Immature natural killer cell (primary cell): ENCODE measurements at places on chromosomes 3 and 15. TPM values are rescaled to one million over a fixed set of nuclear protein-coding genes. Genes with fewer than 3 reads are reported as not detected.

Gene SERPINI2
- not detected for polyA plus RNA-seq

Gene CHRNA7
- 0.91 TPM for polyA plus RNA-seq

Gene DLEC1
- 2.4 TPM for polyA plus RNA-seq

Gene AP4E1
- 7.0 TPM for polyA plus RNA-seq

Gene PLA2G4E
- not detected for polyA plus RNA-seq

Gene CRABP1
- polyA plus RNA-seq, result not detected

Gene TRH
- not detected for polyA plus RNA-seq

Gene MUSTN1
- polyA plus RNA-seq, result not detected

Gene SLC7A14
- not detected for polyA plus RNA-seq

Gene CYP8B1
- polyA plus RNA-seq, result not detected

Gene DLL4
- polyA plus RNA-seq, result not detected

DNA sequence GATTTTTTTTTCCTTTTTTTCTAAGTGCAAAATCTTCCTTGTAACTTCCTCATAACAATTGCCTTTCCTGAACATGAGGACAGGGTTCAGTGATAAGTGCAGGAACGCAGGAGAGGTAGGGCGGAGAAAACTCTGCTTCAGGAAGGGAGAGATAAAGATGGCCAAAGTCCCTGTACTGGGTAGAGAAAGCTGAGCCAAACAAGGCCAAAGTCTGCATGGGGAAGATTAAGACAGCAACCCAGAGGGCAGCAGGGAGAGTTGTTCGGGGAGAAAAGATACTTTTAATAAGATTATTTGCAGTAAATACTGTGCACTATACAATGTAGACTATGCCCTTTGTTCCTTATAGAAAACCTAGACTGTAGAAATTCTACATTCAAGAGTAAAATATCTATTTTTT is 55.4 kb upstream of the LRRFIP2 start:
- no peaks in the 10 kb centered on the region for H3K36me3 ChIP-seq
- H3K4me1 ChIP-seq, result peaks cover 21% of the 10 kb centered on the region
- DNase-seq, result no peak
- no peak overlapping the region for H3K4me3 ChIP-seq

DNA sequence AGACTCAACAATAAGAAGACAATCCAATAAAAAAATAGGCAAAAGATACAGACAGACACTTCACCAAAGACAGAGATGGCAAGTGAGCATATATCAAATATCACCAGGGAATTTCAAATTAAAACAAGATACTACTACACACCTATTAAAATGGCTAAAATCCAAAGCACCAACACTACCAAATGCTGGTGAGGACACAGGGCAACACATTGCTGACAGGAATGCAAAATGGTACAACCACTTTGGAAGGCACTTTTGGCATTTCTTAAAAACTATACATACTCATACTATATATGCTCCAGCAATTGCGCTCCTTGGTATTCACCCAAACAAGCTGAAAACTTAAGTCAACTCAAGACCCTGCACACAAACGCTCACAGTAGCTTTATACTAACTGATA is 12.9 kb downstream of the DLG1 start:
- no peak overlapping the region for H3K27ac ChIP-seq
- no peak overlapping the region for H3K4me3 ChIP-seq
- no peaks in the 10 kb centered on the region for H3K4me1 ChIP-seq
- peaks cover 9% of the 10 kb centered on the region for H3K36me3 ChIP-seq
- H3K27me3 ChIP-seq, result no peaks in the 10 kb centered on the region

DNA sequence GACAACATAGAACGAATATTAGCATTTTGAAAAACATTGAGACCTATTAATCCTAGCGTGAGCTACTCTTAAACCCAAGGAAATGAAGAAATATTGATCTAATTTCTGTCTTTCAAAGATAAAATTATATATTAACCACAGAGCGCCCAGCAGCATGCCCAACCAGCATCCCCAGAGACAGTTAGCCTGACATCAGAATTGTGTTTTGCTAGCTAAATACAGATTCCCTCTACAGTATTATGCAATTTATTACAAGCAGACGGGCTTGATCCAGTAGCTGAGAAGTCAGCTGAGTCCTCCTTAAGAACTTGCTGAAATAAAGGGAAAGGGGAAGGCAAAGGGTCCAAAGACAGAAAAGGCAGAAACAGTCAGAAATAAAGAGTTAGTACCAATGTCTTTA is 7.2 kb upstream of the TUSC7 start:
- H3K27me3 ChIP-seq, result no peaks in the 10 kb centered on the region
- H3K27ac ChIP-seq, result no peak overlapping the region
- H3K36me3 ChIP-seq, result no peaks in the 10 kb centered on the region
- no peak overlapping the region for H3K4me3 ChIP-seq
- H3K4me1 ChIP-seq, result no peaks in the 10 kb centered on the region
- DNase-seq, result no peak

DNA sequence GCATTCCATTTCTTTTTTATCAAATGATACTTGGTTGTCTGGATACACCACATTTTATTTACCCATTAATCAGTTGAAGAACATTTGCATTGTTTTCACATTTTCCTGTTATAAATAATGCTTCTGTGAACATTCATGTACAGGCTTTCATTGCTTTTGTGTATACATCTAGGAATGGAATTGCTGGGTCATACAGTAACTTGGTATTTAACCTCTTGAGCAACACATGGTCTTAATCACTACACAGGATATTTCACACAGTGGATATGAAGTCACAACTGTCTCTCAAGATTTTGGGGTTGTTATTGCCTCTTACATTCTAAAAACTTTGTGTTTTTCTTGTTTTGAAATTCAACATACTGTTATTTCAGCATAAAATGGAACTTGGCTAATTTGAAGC is 48.2 kb downstream of the C3orf85 start:
- H3K27ac ChIP-seq, result no peak overlapping the region
- H3K4me3 ChIP-seq, result no peak overlapping the region
- no peaks in the 10 kb centered on the region for H3K4me1 ChIP-seq
- H3K27me3 ChIP-seq, result peaks cover 4% of the 10 kb centered on the region
- DNase-seq, result no peak
- H3K36me3 ChIP-seq, result no peaks in the 10 kb centered on the region

- H3K27ac ChIP-seq, result no peak overlapping the region
- peak; percentile 53 for DNase-seq
- H3K27me3 ChIP-seq, result no peaks in the 10 kb centered on the region
Measured at GRCh38 chr3:32947789-32948238, 3.6 kb upstream of the CCR4 start.

DNA sequence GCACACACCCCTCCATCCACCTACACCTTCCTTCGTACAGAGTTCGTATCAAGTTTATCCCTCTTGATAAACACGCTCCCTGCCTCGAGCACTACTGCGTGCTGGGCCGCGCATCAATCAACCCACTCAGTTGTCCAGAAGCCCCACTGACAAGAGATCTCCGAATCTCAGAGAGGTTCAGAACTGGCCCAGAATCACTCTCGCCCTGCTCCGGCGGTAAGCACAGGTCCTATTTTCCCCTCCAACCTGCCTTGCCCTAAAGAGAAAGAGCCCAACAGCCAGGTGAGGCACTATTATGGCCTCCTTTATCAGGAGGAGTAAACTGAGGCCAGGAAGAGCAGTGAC is 494 bp upstream of the NISCH start:
- H3K27ac ChIP-seq, result peak overlapping the region; percentile 91
- H3K4me3 ChIP-seq, result peak overlapping the region; percentile 92
- peaks cover 8% of the 10 kb centered on the region for H3K27me3 ChIP-seq
- H3K4me1 ChIP-seq, result peaks cover 54% of the 10 kb centered on the region
- H3K36me3 ChIP-seq, result peaks cover 9% of the 10 kb centered on the region

DNA sequence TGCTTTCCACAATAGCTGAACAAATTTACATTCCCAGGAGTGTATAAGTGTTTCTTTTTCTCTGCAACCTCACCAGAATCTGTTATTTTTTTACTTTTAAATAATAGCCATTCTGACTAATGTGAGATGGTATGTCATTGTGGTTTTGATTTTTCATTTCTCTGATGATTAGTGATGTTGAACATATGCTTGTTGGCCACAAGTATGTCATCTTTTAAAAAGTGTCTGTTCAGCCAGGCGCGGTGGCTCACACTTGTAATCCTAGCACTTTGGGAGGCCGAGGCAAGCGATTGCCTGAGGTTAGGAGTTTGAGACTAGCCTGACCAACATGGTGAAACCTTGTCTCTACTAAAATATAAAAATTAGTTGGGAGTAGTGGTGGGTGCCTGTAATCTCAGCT is 619.3 kb downstream of the SI start:
- H3K4me3 ChIP-seq, result no peak overlapping the region
- no peaks in the 10 kb centered on the region for H3K27me3 ChIP-seq
- no peak for DNase-seq
- H3K27ac ChIP-seq, result no peak overlapping the region
- H3K36me3 ChIP-seq, result no peaks in the 10 kb centered on the region
- no peaks in the 10 kb centered on the region for H3K4me1 ChIP-seq

- no peaks in the 10 kb centered on the region for H3K36me3 ChIP-seq
- H3K4me1 ChIP-seq, result peaks cover 48% of the 10 kb centered on the region
- peaks cover 11% of the 10 kb centered on the region for H3K27me3 ChIP-seq
Measured at GRCh38 chr15:39785139-39785538, 2.5 kb upstream of the FSIP1 start.

- peaks cover 100% of the 10 kb centered on the region for H3K4me1 ChIP-seq
- peaks cover 4% of the 10 kb centered on the region for H3K36me3 ChIP-seq
- peak; percentile 83 for DNase-seq
- peaks cover 20% of the 10 kb centered on the region for H3K27me3 ChIP-seq
Measured at GRCh38 chr15:31365655-31366127, 39.1 kb downstream of the KLF13 start.

GRCh38 chr3:87694678-87695077 is 364.1 kb downstream of the CGGBP1 start:
- no peak for DNase-seq
- H3K27ac ChIP-seq, result no peak overlapping the region
- peaks cover 2% of the 10 kb centered on the region for H3K27me3 ChIP-seq
- no peak overlapping the region for H3K4me3 ChIP-seq

GRCh38 chr15:67359431-67360079 is 105.0 kb downstream of the IQCH start:
- no peak overlapping the region for H3K4me3 ChIP-seq
- peaks cover 1% of the 10 kb centered on the region for H3K27me3 ChIP-seq
- H3K36me3 ChIP-seq, result no peaks in the 10 kb centered on the region
- no peak overlapping the region for H3K27ac ChIP-seq

DNA sequence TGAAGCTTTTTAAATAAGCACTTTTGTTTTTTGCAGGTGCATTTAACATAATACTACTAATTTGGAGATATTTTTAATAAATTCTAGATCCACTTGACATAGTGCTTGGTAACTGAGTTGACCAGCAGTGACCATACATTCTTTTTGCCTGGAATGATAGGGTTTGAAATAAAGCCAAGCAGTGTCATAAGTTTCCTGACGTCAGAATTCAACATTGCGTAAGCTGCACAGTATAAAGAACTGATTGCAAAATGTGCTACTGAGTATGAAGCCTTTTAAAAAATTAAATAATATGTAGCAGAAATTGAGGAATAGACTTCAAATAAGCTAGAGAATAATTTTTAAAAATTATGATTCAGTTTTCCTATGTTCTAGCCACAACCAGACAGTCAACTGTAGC is 454.6 kb upstream of the ARPP21 start:
- H3K4me1 ChIP-seq, result no peaks in the 10 kb centered on the region
- DNase-seq, result no peak
- H3K36me3 ChIP-seq, result peaks cover 6% of the 10 kb centered on the region
- H3K27me3 ChIP-seq, result no peaks in the 10 kb centered on the region

GRCh38 chr15:39889601-39890000 is 30.5 kb downstream of the GPR176 start:
- H3K4me1 ChIP-seq, result no peaks in the 10 kb centered on the region
- no peak overlapping the region for H3K27ac ChIP-seq
- H3K4me3 ChIP-seq, result no peak overlapping the region
- H3K36me3 ChIP-seq, result no peaks in the 10 kb centered on the region

GRCh38 chr3:26920646-26921478 is 298.3 kb downstream of the LRRC3B start:
- no peak overlapping the region for H3K27ac ChIP-seq
- no peak for DNase-seq
- no peaks in the 10 kb centered on the region for H3K36me3 ChIP-seq
- H3K4me1 ChIP-seq, result no peaks in the 10 kb centered on the region
- no peaks in the 10 kb centered on the region for H3K27me3 ChIP-seq
- H3K4me3 ChIP-seq, result no peak overlapping the region

DNA sequence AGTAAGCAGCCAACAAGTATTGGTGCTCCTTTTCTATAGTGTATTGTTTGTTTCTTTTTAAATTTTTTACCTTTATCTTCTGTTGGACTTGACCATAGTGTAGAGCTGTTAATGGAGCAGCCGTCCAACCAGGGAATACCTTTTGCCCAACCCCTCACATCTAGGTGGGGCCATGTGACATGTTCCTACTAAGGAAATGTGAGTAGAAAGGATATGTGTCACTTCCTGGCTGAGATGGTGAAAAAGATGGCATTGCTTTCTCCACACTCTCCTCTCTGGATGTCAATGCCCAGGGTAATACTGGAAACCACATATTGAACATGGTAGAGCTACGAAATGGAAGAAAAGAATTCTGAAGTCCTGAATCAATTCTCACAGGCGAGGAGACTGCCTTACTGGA is 218.8 kb downstream of the TBL1XR1 start:
- DNase-seq, result no peak
- H3K4me3 ChIP-seq, result no peak overlapping the region
- H3K27ac ChIP-seq, result no peak overlapping the region
- no peaks in the 10 kb centered on the region for H3K4me1 ChIP-seq

- peaks cover 11% of the 10 kb centered on the region for H3K36me3 ChIP-seq
- H3K27ac ChIP-seq, result peak overlapping the region; percentile 82
- H3K27me3 ChIP-seq, result peaks cover 5% of the 10 kb centered on the region
- H3K4me1 ChIP-seq, result peaks cover 67% of the 10 kb centered on the region
- no peak for DNase-seq
Measured at GRCh38 chr15:64635499-64636495, 139.6 kb downstream of the RBPMS2 start.

- no peak for DNase-seq
- peaks cover 14% of the 10 kb centered on the region for H3K27me3 ChIP-seq
- H3K4me3 ChIP-seq, result peak overlapping the region; percentile 14
- H3K27ac ChIP-seq, result no peak overlapping the region
Measured at GRCh38 chr3:13647298-13648059, 98.6 kb downstream of the FBLN2 start.

GRCh38 chr15:68220967-68221366 is 8.6 kb downstream of the CLN6 start:
- H3K27me3 ChIP-seq, result no peaks in the 10 kb centered on the region
- H3K4me1 ChIP-seq, result peaks cover 9% of the 10 kb centered on the region
- H3K4me3 ChIP-seq, result no peak overlapping the region
- H3K27ac ChIP-seq, result no peak overlapping the region

DNA sequence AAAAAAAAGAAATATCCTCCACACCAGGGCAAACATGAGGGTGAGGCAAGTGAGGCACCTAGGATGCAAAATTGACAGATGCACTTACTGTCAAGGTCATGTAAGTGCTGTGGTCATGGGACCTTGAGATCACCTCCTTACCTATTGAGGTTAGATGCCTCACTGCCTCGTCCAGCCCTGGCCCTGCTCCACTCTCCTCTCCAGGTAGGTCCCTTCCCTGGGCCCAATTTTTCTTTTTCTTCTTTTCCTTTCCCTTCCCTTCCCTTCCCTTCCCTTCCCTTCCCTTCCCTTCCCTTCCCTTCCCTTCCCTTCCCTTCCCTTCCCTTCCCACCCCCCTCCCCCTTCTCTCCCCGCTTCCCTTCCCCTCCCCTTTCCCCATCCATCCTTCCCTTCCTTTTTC is 71.1 kb upstream of the DLG1 start:
- H3K27ac ChIP-seq, result no peak overlapping the region
- no peaks in the 10 kb centered on the region for H3K4me1 ChIP-seq
- no peaks in the 10 kb centered on the region for H3K27me3 ChIP-seq
- no peaks in the 10 kb centered on the region for H3K36me3 ChIP-seq

GRCh38 chr3:58422756-58423325 is 10.8 kb downstream of the PDHB start:
- no peak overlapping the region for H3K4me3 ChIP-seq
- peaks cover 15% of the 10 kb centered on the region for H3K4me1 ChIP-seq
- H3K27ac ChIP-seq, result no peak overlapping the region
